Stimulated activated CD8-positive, alpha-beta memory T cell treated with anti-CD3 and anti-CD28 coated beads, Interleukin-2, amount 100 ng/mL, for 1 hour (primary cell): ENCODE measurements at places on chromosomes 1 and 21.

GRCh38 chr1:6732942-6733341 is 31.3 kb upstream of the DNAJC11 start:
- DNase-seq = no peak

DNA sequence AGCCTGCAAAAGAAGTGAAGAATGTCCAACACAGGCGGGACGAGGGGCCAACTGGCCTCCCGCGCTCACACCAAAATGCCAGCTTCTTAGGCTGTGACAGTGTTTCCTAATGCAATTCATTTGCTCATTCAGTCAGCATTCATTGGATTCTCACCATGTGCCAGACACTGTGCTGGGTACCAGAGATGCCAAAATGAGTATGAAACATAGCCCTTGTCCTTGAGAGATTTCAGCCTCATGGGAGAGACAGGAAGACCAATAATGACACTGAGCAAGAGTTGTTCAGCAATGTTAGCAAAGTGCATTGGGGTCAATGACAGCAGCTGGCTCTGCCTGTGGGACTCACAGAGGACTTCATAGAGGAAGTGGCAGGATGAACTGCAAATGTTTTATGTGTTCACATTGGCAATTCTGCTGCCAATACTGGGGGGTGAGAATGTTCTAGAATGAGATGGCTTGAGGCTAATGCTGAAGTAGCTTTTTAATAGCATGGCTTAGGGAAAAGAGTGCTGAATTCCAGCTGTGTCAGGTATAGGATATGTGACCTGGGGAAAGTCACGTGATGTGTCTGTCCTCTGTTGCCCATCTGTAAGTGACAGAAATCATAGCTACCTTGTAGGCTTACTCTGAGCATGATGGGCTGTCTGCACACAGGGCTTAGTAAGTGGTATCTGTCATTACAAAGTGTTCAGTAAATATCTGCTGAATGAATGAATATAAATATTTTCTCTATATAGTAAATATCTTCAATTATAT is 58.3 kb upstream of the KIF26B start:
- no peak for DNase-seq

GRCh38 chr1:102546251-102546650 is 549.5 kb upstream of the OLFM3 start:
- no peak for DNase-seq

GRCh38 chr1:47569681-47570470 is 132.0 kb downstream of the FOXD2 start:
- DNase-seq = no peak

DNA sequence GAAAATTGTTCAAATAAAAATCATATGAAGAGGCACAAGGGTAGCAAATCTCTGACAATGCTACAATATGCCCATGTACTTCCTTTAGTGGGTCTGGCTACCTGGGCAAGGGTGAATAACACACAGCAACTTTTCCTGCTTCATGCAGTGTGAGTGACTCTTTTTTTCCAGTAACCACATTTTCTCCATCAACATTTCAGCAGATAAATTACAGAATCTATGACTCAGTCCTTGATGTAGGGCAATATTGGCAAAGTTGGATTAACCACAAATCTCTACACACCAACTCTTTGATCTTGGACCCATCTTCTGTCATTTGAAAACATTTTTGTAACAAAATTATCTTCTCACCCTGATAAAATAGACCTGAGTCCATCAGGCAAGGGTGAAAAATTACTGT is 31.7 kb downstream of the ERICH3 start:
- DNase-seq = no peak

DNA sequence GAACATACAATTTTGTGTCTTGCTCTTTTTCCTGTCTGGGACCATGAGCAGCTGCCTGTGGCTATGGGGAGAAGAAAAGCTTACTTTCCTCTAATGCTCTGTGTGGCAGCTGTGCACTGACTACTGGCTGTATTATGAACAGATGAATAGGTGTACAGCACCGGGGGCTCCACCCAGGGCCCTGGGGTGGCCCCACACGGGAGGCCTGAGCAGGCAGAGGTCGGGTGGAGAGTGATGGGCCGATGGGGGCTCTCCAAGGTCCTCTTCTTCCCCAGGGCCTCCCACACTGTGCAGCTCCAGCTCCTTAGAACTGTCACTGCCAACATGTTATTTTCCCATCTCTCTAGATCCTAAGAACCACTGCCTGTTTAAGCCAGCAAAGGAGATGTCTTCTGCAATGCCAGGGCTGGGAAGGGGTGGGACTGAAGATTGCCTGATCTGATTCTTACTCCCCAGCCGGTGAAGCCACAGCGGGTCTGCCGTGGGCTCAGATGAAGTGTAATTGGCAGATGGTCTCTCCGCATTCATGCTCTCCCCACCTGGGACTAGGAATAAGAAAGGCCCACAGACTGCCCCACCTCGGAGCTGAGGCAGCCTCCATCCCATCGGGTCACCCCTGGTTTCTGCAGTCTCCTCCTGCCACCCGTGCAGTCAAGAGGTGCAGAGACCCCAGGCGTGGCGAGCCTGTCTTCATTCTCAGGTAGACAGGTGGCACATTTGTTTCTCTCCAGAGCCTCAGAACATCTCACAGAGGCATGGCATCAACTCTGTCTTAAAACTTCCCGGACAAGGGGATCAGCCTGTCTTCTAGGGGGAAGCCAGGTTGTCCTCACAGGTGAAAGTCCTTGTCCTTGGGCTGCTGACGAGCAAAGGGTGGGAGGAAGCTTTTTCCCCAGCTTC is 186.5 kb upstream of the GALNT2 start:
- no peak for DNase-seq

DNA sequence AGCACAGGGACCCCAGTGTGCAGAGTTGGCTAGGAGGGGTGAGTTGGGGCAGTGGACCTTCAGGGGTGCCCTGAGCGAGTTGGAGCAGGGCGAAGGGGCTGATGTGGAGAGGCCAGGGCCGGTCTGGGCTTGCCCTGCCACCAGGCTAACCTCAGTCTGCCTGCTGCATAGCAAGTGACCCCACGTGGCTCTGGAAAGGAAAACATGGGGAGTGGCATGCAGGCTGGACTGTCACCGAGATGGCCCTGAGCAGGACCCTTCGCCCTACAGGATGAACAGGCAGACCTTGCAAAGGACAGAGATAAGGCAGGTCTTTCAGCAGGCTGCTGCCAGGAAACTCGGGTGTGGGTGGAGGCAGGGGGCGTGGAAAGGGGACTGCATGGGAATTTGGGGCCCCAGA is 51.5 kb downstream of the FOXO6 start:
- no peak for DNase-seq

DNA sequence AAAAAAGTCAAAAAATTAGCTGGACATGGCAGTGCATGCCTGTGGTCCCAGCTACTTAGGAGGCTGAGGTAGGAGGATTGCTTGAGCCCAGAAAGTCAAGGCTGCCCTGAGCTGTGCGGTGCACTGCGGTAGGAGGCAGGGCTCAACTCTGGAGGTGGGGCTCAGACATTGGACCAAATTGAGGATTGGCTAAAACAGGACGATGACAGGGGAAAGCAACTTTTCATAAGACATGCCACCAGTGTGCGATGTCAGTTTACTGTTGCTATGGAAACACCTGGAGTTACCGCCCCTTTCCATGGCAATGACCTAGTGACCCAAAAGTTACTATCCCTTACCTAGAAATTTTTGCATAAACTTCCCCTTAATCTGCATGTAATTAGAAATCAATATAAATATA is 85.3 kb downstream of the DISP3 start:
- no peak for DNase-seq

DNA sequence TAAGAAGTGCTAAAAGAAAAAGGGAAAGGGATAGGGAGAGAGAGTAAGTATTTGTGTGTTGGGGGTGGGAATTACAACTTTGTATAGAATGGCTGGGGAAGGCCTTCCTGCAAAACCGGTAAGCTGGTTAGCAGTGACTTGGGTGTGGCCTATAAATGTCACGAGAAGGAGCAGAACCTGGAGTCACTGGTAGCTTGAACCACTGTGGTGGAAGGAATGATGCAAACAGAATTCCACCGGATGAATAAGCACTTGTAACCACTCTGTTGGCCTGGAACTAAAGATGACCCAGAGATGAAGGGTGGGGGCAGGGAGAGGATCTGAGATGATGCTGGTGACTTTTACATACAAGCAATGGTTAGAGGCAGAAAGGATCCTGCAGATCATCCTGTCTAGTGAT is 8.9 kb downstream of the XKR8 start:
- no peak for DNase-seq

- DNase-seq = no peak
Observed at GRCh38 chr21:28135646-28136045, 857.0 kb downstream of the LTN1 start.

- DNase-seq = no peak
Observed at GRCh38 chr1:55061706-55062321, 22.5 kb downstream of the PCSK9 start.

DNA sequence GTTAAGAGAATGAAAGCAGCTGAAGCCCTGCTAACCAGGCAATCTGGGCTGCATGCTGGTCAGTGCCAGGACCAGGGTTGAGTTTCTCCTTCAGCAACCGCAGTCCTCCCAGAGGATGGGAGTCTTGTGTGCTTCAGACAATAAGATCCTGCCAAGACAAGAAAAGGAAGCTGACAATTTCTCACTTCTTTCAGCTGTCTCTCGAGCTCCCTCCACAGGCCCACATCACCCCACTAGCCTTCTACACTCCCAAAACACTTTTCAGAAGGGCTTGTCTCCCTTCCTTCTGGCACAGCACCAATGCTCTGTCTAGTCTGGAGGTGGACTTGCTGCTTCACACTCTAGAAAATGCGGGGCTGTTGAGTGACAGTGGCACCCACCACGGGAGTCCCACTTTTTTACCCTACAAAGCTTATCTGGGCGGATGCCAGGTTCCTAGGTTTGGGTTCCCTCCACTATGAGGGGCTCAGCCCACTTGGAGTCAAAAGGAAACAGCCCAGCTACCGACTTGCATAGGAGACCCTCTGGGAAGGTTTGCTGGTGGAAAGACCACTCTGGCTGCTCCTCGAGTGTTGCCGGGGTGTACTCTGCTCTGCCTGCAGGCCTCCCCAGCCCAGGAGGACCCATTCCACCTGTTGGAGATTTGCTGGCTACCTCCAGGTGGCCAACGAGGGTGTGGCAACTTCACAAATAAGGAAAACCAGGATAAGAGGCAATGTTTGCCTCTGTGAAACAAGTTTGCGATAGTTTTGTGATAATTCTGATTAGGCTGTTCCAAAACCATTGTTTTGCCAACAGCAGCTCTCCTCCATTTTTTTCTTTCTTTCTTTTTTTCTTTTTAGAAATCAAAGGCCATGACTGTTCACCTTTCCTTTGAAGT is 68.9 kb downstream of the TENT5C start:
- no peak for DNase-seq

- no peak for DNase-seq
Observed at GRCh38 chr1:231313661-231314060, 24.0 kb downstream of the EXOC8 start.

GRCh38 chr1:207748737-207749528 is 2.9 kb upstream of the CD46 start:
- DNase-seq = no peak

DNA sequence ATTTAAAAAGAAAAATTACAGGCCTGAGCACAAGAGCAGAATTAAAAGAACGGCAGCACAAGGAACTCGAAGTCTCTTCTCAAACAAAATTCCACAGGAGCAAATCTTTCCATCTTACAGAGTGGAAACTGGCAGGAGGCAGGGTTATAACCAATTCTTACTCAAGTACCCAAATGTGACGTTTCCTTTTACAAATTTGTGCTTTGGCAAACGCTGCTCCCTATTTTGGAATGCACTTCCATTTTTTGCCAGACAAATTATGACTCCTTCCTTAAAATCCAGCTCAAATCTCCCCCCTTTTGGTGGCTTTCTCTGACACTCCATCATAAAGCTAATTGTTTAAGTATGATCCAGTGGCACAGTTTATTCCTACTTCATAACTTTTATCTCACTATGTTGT is 7.8 kb downstream of the ERI3 start:
- no peak for DNase-seq

DNA sequence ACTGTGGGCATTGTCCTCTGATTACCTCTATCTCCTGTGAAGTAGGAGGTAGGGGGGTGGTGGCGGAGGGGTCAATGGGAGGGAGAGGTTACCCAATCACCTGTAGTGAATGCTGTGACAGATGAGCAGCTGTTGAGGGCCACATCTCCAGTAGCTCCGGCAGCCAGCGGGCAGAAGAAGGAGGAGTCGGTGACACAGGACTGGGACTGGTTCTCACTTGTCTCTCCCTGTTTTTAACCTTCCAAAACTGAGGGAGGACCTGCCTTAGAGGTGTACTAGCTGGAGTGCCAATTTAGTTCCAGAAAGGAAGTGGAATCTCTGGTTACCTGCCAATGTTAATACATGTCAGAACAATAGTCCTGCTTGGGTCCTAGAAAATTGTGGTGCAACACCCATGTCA is 56.2 kb upstream of the ENAH start:
- DNase-seq = no peak

GRCh38 chr1:105359457-105359856 is 1609.8 kb downstream of the AMY1C start:
- no peak for DNase-seq

DNA sequence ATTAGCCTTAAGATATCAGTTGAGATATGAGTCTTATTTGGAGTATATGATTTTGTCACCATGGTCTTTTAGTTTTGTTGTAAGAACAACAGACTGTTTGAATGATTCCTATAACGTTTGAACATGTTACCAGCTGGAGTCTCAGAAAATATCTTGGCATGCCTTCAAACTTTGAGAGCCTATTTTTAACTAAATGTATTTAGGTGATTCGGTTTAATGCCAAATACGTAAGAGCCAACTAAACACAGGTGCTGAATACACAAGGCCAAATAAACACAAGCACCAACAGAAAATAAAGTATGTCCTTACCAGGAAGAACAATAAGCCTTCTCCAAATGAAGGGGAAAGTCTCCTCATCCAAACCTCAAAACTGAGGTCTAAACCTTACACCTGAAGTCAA is 48.6 kb downstream of the PRKACB start:
- DNase-seq = no peak

GRCh38 chr21:39385299-39386145 is 36.6 kb upstream of the HMGN1 start:
- DNase-seq = no peak

DNA sequence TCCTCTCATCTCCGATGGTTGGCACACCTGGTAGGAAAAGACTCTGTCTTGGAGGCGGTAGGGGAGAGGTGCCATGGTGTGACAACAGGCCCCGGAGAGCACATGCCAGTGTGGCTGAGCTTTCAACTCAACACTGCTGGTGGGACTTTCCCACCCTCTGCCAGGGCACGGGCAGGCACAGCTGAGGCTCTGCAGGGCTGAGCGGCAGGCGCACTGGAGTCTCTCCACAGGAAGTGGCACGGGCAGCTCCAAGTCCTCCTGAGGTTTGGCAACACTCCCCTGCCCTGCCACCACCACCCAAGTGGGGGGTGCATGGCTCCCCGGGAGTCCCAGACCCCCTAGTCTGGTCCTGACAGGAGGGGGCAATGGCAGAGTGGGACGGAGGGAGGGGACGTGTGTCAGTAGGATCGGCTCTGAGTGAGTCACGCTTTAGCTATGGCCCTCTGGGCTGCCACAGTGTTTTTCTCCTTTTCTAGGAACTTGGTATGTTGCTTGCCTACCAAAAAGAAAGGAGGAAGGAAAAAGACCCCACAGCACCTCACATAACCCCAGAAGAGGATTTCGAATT is 27.3 kb upstream of the EVA1B start:
- no peak for DNase-seq

DNA sequence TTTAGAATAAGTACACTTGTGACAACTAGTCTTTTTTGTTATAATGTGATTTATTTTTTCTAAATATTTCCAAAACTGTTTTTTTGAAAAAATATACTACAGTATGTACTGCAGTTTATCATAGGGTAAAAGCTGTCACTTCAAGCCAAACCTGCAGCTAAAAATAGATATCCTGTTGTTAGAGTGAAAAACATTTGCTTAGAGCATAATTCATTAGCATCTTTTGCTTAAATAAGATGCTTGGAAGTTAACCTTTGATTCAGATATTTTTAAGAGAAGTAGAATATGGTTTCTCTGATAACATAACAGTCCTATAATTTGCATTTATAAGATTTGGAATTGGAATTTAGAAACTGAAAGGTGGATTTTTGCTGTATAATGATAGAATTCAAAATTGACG is 21.5 kb downstream of the PRKACB start:
- no peak for DNase-seq
